Stimulated activated memory B cell treated with anti-CD40 and anti-IgM and Interleukin-4, amounts not matched to agents 10 μg/mL and 1 μg/mL and 100 μg/mL, for 72 hours (primary cell): ENCODE measurements at places on chromosomes 6 and 20.
A peak's percentile ranks its signal among the peaks of the same experiment; 100 is the strongest.

DNA sequence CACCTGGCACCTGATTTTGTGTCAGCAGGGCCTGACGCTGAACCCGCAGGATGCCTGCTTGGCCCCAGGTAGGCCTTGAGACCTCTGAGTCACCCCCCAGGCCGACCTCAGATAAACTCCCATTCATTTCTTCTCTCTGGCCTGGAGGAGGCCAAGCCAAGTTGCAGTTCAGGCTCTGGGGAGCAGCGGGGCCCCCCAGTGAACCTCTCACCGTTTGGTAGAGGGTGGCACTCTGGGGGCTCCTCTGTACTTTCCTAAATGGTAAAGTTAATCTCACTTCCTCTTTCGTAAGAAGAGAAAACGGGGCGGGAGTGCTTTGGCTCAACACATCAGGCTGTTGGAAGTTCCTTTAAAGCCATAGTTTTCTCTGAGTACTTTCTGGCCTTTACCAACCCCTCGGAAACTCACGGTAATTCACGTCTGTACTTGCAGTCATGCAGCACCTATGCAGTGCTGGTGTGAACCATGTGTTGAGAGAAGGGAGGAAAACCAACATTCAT, 2.8 kb downstream of the SIRPA start:
- peak; percentile 89 for ATAC-seq

GRCh38 chr6:167870321-167870720, 43.6 kb downstream of the AFDN start:
- ATAC-seq = no peak

DNA sequence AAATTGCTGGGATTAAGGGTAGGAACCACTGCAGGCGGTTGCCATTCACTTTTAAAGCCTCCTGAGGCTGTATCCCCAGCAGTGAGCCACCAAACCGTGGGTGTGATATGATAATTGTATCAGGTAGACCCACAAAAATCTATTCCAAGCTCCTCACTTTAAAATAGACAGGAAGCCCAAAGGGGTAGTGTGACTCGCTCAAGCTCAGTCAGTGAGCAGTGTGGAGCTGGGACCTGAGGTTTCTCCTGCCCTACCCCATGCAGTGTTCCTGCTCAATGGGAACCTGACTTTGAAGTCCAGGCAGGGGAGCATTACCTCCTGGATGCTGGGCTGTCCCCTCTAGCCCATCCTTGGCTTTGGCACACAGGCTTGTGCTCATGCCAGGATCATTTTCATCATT, 14.9 kb upstream of the MAPRE1 start:
- ATAC-seq = no peak

DNA sequence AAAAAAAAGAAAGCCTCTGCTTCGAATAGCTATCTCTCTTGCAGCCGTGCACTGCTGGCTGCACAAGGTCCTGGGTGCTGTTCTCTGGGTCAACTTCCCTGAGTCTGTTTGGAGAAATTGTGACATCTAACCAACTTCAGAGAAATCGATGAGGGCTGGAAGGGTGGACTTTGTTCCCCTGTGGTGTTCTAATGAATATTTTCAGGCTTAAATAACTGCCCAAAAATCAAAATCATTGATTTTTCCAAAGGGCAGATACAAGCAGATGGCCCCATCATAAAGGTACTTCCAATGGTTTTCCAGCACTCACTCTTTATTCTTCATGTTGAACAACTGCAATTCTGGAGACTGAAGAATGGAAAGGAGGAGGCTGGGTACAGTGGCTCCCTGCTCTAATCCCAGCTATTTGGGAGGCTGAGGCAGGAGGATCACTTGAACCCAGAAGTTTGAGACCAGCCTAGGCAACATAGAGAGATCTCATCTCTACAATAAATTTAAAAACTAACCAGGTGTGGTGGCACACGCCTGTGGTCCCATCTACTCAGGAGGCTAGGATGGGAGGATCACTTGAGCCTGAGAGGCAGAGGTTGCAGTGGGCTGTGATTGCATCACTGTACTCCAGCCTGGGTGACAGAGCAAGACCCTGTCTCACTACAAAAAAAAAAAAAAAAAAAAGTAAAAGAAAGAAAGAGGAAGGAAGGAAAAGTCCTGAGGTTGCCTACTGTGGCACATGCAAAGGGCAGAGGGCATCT, 59.1 kb downstream of the FOXA2 start:
- no peak for ATAC-seq

GRCh38 chr20:10078403-10078802, 43.6 kb downstream of the ANKEF1 start:
- no peak for ATAC-seq

DNA sequence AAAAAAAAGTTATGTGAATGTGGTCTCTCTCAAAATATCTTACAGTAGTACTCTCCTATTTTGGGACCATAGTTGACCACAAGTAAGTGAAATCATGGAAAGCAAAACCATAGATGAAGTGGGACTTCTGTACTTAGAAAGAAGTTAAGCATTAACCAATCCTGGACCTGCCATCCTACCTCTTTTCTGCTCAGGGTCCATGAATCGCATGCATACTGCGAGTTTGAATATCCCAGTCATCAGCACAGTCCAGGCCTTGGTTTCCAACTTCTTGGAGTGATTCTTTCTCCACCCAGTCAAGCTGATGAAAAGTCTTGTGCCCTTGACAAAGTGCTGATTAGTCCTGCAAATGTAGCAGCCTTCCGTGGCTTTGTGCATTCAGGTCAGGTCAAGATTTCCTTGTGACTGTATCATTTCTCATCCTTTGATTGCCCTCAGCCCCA, 46.0 kb downstream of the RNF217 start:
- ATAC-seq = no peak

DNA sequence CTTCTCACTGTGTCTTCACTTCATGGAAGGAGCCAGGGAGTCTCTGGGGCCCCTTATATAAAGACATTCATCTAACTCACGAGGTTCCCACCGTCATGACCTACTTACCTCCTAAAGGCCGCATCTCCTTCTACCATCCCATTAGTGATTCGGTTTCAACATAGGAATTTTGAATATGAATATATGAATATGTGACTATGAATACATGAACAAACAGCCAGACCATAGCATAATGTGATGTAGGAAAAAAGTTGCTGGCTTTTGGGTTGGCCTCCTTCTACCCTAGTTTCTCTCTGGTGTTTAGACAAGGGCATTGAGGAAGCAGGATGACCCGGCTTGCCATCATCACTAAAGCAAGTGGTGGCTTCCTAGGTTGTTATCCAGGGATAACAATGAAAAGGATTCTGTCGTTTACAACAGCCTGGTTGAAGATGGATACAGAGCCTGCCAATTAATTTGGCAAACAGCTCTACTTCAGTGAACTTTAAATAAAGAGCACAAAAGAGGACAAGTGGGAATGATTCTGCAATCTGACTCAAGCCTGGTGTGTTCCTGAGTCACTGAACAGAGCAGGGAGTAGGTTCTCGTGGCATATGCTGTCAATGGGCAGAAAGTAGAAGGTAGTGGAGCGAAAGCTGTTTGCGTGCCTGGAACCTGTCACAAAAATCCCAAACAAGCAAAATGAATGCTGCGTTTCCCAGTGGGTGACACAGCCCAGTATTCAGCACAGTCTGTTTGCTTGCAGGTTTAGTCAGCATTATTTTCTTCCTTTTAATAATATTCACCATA, 44.0 kb upstream of the DOK5 start:
- ATAC-seq = no peak

GRCh38 chr6:118354641-118355040, 193.5 kb upstream of the PLN start:
- peak; percentile 74 for ATAC-seq
